Stimulated activated naive B cell treated with anti-CD40 and anti-IgM and Interleukin-4, amounts not matched to agents 10 μg/mL and 1 μg/mL and 100 μg/mL, for 72 hours (primary cell): ENCODE measurements at places on chromosomes 16 and 17.

GRCh38 chr17:77449908-77450741, 309.4 kb downstream of the SEC14L1 start:
- no peaks in the 10 kb centered on the region for H3K27me3 ChIP-seq
- peaks cover 51% of the 10 kb centered on the region for H3K4me1 ChIP-seq
- no peak for DNase-seq
- H3K27ac ChIP-seq: peak overlapping the region; percentile 94
- peaks cover 56% of the 10 kb centered on the region for H3K36me3 ChIP-seq
- H3K4me3 ChIP-seq: peak overlapping the region; percentile 99

GRCh38 chr17:62566996-62567578, 60.4 kb upstream of the MRC2 start:
- H3K27me3 ChIP-seq: no peaks in the 10 kb centered on the region
- H3K36me3 ChIP-seq: peaks cover 42% of the 10 kb centered on the region
- peak overlapping the region; percentile 14 for H3K27ac ChIP-seq
- H3K4me1 ChIP-seq: peaks cover 7% of the 10 kb centered on the region

DNA sequence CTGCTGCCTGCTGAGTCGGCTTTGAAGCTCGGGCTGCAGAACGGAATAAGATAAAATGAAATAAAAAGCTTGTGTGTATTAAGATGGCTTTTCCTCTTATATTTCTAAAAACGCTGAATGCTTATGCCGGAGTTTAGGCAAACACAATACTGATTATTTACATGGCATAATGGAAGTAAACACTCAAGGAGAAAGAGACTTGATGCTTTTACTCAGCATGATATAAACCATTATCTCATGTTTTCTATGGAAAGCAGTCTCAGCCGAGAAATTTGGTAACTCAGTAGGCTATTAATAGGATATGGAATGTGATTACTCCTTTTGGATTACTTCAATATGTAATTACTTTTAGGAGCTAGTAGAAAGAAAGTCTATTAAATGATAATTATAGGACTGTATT, 153.3 kb downstream of the CDH11 start:
- no peak overlapping the region for H3K27ac ChIP-seq
- no peaks in the 10 kb centered on the region for H3K4me1 ChIP-seq
- no peaks in the 10 kb centered on the region for H3K36me3 ChIP-seq

DNA sequence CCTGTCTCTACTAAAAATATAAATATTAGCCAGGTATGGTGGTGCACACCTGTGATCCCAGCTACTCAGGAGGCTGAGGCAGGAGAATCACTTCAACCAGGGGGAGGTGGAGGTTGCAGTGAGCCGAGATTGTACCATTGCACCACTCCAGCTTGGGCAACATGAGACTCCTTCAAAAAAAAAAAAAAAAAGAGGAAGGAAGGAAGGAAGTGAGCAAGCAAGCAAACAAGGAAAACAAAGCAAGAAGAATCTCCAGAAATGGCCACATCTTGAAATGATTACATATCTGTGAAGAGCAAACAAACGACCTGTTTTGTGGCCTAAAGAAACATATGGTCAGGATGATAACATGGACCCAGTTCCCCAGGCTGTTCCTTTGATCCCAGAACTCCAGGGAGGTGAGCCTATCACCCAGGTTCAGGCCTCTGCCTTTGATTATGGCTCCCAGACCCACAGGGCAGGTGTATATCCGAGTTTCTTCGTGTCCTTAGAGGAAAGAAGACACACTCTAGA, 8.9 kb downstream of the ACOX1 start:
- H3K4me3 ChIP-seq: no peak overlapping the region
- peaks cover 9% of the 10 kb centered on the region for H3K36me3 ChIP-seq
- H3K4me1 ChIP-seq: peaks cover 4% of the 10 kb centered on the region
- no peak for DNase-seq
